ENCODE measurements at places on chromosomes 2 and 18.
A peak's percentile ranks its signal among the peaks of the same experiment; 100 is the strongest.

DNA sequence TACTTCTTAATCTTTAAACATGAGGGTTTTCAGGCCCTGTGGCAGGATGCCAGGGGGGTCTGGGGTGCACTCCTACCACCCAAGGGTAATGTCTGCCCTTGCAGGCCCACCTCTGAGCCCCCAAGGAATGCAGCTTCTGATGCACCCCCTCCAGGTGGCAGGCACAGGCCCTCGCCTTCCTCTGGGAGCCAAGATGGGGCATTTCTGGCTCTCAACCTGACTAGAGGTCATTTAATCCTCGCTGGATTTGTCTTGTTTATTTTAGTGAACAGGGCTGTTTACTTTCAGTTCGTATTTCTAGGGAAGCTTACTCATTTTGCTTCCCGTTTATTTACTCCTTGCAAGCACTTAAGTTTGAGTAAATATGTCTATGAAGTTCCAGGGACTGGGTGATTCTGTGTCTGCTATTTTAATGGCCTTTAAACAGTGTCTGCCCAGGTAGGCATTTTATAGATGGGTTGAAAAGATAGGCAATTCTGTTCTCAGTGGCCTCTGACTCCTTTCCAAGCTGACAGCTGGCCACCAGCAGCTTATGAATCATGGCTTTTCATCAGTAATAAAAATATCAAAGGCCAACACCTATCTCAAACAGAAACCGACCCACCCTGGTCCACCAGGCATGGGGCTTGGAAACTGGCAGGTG is 11.1 kb upstream of the DNPEP start:
- DNase-seq = no peak

DNA sequence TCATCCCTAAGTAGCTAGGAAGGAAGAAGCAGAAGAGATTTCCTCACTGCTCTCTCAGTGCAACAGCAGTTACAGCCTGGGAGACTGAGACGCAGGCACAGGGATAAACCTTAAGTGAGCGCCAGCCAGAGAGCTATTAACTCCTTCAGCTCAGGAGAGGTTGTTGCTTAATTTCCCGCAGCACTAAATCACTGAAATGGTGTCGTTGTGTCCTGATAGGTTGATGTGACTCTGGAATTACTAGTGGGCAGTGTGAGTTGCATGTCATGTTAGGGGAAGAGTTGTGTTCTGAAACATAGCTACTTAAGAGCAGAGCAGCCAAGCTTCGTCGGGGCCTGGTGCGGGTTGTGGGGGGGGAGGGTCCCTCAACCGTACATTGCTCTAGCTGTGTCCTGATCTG is 225.8 kb downstream of the NAPG start:
- DNase-seq = no peak

GRCh38 chr2:3838348-3838747 is 135.0 kb downstream of the DCDC2C start:
- DNase-seq = no peak

GRCh38 chr2:72893594-72894319 is 6.5 kb downstream of the SPR start:
- no peak for DNase-seq

DNA sequence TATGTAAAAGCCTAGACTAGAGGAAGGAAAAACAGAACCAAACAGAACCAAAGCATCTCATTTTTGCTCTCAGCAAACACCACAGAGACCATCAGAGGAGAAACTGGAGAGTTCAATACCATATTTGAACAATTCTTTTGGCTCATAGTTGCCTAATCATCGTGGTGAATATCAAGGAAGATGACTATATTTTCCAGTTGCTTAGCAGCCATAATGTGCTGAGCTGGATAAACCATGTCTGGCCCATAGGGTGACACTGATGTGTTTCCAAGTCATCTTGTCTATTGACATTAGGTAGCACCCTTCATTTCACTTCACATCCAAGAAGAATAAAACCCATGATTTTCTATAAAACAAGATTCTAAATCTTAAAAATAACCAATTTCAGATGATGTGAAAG is 5.9 kb upstream of the XRCC5 start:
- no peak for DNase-seq

DNA sequence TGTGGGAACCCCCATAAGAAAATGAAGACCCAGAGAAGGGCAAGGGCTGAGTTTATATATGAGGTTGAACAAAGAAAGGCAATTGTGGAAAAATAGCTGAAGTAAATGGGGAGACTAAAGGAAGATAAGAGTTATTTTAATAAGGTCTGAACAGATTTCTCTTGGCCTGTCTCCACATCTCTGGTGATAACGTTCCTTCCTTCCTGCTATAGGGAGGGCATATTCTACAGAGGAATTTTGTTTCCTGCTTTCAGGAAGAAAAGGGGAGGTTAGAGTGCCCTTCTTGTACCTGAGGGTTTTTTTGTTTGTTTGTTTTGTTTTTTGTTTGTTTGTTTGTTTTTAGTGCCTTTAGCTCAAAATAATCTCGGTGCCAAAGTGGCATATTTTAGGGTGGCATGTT is 31.6 kb downstream of the MOGAT1 start:
- DNase-seq = no peak

DNA sequence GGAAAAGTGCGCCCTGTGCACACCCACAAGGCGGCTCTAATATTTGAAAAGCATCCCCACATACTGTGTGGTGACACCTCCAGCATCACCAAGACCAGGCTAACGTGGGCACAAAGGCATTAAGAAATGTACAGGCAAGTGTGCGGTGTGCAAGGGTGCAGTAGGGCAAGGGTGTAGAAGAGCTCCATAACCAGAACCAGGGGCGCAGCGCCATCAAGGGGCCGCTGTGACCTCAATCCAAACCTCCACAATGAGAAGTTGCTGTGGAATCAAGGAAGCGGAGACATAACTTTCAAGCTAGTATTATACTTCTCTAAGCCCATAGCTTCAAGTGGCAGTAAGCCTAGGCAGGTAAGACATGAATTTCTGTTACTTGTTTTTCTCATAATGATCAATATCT is 13.0 kb downstream of the L3MBTL4 start:
- DNase-seq = no peak

GRCh38 chr2:129748250-129748649 is 231.2 kb upstream of the RAB6C start:
- DNase-seq = no peak

- no peak for DNase-seq
Observed at GRCh38 chr2:232928551-232929302, 58.7 kb downstream of the SNORC start.

DNA sequence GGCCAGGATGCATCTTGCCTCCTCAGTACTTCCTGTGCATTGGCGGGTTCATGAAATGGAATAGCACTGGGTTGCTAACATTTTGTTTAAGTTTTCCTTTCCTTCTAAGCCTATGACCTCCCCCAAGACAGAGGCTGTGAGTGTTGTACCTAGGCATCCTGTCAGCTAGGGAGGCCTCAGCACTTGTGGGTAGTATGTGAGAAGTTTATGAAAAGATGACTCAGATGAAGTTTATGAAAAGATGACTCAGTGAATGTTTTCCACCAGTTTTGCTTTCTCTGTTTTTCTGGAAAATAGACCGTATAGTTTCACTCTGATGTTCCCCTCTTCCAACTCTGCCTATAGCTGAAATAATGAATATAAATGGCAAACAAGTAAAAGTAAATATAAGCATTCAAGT is 412.9 kb downstream of the TMEM182 start:
- no peak for DNase-seq

DNA sequence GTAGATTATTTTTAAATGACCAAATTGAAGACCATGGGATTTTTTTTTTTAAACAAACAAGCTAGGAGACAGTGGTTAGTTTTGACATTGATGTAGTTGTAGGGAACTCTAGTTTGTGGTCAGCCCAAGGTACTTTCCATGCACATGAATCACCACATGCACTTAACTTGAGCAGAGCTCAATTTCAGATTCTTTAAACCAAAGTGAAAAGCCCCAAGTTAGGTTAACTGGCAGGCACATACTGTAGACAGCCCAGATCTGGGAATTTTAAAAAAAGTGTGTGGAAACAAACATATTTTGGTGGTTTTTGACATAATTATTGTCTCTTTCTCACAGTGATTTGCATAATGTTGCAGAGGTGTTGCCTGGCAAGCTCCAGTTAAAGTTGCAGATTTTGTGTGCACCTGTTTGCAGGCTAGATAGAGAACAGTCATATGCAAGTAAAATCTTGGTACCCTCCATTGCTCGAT is 88.4 kb downstream of the BCL2L11 start:
- DNase-seq = no peak

DNA sequence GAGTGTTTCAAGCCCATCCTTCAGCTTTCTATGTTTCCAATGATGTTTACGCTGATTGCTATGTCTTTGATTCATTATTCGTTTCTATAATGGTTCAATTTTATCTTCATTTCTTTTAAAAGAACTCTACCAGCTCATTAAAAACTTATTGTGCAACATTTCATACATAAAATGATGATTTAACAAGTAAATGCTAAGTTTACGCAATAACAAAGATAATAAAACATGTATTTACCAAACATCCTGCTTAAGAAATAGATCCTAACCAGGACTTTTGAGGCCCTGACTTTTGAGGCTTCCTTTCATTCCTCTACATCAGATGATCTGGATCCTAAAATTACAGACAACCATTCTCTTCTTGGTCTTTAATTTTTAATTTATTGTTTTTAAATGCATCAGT is 86.5 kb upstream of the DLGAP1 start:
- no peak for DNase-seq

GRCh38 chr2:233807966-233808935 is 30.1 kb downstream of the MROH2A start:
- DNase-seq = no peak

DNA sequence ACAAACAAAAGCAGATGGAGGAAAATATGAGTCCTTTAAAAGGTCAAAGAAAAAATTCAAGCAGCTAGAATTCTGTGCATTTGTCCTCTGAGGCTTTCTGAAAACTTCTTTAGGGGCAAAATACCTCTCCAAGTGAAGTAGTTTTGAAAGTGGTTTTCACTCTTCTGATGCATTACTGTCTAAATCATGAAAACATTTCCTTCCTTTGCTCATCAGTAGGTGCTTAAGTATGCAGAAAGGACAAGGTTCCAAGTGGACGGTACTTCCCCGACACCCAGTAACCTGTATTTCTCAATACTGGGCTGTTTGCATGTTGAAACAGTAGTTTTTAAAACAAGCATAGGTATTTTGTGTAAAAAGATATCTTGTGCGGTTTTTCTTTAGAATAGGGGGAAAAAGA is 189.1 kb upstream of the ERBB4 start:
- no peak for DNase-seq

GRCh38 chr2:69546646-69547045 is 96.9 kb downstream of the AAK1 start:
- DNase-seq = no peak

DNA sequence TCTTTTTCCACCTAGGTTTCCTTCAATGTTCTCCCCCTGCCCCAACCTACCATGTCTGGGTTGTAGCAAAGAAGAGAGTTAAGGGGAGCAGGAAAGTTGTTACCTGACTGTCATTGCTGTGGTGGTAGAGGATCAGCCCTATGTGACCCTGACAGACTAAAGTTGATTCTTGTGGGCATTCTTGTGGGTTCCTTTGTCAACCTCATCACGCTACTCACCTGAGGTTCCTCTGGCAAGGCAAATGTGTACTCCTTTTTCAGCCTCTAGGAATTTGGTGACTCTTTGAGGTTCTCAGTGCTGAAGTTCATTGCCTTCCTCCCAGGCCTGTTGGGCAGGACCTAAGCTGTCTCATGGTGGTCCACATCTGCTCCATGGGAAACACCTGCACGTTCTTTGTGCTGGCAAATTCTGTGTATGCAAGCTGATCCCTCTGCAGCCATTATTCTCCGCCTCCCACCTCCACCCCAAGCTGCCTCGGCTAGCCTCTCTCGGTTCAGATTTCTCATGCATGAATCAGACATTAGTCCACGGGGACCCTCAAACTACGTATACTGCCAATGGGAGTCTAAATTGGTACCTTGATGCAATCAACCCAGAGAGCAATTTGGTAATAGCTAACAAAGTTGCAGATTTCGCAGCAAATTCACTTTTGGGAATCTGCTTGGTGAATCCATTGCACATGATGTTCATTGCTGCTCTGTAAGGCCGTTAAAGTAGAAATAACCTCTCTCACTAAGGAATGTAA is 1.5 kb upstream of the GMCL1 start:
- no peak for DNase-seq

GRCh38 chr18:29028560-29028959 is 851.6 kb upstream of the CDH2 start:
- DNase-seq = no peak

DNA sequence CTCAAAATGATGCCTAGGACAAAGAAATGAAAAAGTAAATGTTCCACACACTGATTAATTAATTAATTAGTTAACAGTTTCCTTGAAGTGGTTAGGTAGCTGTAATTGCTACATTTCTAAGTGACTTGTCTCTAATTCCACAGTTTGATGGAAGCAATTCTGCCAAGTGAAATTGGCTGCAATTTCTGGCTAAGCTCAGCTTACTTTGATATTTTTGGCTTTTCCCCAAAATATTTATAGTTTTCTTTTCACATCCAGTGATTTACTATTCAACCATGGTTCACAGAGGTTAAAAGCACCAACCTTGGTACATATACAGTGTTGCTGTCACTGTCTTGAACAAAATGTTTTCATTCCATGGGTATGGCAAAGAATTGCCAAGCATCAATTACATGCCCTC is 459.5 kb upstream of the CDH20 start:
- DNase-seq = no peak

GRCh38 chr2:15943378-15944280 is 3.3 kb downstream of the MYCN start:
- DNase-seq = no peak

- DNase-seq = no peak
Observed at GRCh38 chr18:48983793-48984437, 33.1 kb upstream of the SMAD7 start.

DNA sequence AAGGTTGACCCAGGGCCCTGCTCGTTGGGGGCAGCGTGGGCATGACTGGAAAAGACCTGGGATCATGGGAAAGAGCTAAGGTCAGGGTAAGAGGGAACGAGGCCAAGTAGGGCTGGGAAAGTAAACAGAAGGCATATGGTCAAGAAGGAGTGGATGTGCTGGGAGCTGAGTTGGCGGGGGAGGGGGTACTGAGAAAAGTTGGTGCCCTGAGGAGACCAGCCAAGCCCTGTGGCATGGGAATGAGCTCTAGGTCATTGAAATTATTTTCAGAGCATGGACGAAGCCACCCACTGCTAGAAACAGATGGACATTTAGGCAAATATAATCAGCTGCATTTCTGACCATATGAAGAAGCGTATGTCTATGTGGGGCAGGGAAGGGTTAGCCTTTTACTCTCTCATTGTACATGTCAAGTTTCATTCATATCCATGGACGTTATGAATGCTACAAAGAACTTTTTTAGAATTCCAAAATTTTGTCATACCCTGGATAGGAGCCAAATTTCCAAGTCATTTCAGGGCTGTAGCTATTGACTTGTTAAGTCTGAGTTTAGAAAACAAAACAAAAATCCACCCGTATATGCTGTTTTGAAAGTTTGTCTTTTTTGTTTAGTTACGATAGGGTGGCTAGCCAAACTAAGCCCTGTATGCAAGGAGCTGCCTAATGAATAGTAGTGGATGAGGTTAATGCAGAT is 19.1 kb downstream of the MAPRE2 start:
- no peak for DNase-seq

- DNase-seq = peak; percentile 55
Observed at GRCh38 chr2:112181571-112182290, 43.5 kb downstream of the FBLN7 start.

- no peak for DNase-seq
Observed at GRCh38 chr2:151796774-151797173, 31.4 kb downstream of the ARL5A start.

GRCh38 chr2:118325321-118325955 is 237.2 kb downstream of the INSIG2 start:
- DNase-seq = no peak

All from stimulated activated CD4-positive, alpha-beta T cell treated with anti-CD3 and anti-CD28 coated beads, TNF-alpha, amount 100 ng/mL, for 1 hour (primary cell).